ENCODE measurements at places on chromosomes 5 and 9.

DNA sequence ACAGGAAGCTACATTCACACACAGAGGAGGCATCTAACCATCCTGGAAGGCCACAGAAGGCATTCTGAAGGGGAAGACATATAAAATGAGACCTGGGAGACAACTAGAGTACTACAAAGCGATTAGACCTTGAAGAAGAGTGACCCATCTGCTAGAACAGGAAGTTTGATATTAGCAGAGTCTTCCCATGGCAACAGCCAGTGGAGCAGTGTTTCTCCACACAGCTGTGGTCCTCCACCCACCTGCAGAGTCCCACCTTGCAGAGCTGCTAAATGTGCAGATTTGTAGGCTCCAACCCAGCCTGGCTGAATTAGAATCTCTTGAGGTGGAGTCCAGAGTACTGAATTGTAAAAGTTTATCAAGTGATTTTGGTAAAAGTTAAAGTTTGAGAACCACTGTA lies 267.0 kb downstream of the CETN3 start:
- DNase-seq, result no peak

DNA sequence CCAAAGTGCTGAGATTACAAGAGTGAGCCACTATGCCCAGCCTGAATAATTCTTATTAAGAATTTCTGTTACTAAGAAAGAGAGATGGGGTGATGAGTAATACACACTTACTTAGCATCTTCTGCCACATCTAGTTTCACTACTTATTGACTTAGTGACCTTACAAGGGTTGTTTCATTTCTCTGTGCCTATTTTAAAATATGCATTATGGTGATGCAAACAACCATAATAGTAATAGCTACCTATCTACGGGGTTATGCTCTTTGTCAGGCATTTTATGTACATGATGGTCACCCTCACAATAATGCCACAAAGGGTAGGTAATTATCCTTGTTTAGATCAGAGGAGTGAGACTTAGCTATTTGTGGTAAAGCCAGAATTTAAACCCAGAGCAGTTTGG lies 499.0 kb upstream of the SGCD start:
- DNase-seq, result no peak

- peak; percentile 95 for DNase-seq
Observed at GRCh38 chr9:98315551-98316060, 60.2 kb upstream of the TBC1D2 start.

- no peak for DNase-seq
Observed at GRCh38 chr5:9288234-9288633, 257.6 kb downstream of the SEMA5A start.

- DNase-seq, result no peak
Observed at GRCh38 chr9:71765693-71766092, 2.6 kb downstream of the CEMIP2 start.

- no peak for DNase-seq
Observed at GRCh38 chr9:113619491-113620376, 156.2 kb downstream of the RGS3 start.

DNA sequence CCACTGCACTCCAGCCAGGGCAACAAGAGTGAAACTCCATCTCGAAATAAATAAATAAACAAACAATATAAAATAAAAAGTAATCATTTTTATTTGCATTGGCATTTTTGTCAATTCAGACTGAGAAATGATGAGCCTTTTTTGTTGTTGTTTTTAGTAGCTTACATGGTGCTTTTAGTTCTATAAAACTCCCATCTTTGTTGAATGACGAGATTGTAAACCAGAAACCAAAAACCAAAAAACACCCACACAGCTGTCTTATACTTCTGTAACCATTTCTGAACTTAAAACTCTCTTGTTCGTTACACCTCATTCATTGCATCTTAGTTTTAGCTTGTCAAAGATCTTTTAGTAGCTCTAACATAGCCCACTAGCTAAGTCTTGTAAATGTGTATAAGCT lies 44.7 kb downstream of the GGTA1 start:
- DNase-seq, result no peak

DNA sequence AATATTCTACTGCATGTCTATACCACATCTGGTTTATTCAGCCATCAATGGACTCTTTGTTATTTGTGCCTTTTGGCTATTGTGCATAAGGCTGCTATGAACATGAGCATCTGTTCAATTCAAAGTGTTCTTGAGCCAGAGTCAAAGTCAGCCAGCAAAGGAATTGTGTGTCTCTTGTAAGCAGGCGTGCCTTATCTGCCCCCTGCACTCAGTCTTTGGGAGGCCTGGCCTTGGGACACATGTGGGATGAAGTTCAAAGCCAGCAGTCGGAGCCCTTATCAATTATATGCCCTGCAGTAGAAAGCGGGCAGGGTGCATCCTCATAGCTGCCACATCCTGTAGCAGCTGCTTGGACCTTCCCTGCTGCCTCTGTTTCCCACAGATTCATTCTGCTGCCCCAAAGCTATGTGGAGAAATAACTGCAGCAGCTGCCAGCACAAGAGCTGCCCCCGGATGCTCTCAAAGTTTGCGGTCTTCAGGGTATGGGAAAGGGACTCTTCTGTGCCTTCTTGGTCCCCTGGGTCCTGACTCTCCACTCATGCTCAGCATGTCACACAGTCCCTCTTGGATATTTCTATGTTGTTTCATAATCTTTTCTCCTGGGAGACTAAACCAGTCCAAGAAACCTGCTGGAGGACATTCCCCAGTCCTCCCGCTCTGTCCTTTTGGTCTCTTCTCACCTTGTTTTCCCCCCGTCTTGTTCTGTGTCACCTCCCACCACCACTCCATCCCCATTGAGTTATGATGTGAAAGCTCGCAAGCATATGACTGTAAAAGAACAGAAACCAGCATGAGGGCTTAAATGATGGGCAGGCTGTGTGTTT lies 35.9 kb downstream of the STOM start:
- DNase-seq, result no peak

All from A549 (cell line).